Activated B cell treated with CpG ODN at 0.5 μM for 24 hours (primary cell): ENCODE measurements at places on chromosomes 3 and 15. TPM values are rescaled to one million over a fixed set of nuclear protein-coding genes. Genes with fewer than 3 reads are reported as not detected.

The EXD1 gene
- not detected in 2 replicates for total RNA-seq

The OSTN gene
- total RNA-seq: not detected in 2 replicates

The TIGIT gene
- 3.3 and 6.8 TPM in 2 replicates for total RNA-seq

The CAV3 gene
- total RNA-seq: not detected in 2 replicates

The LRRN1 gene
- total RNA-seq: 0.81 and 1.00 TPM in 2 replicates

The CYP1A1 gene
- 0.49 and 1.3 TPM in 2 replicates for total RNA-seq

The SECISBP2L gene
- 52.6 and 56.5 TPM in 2 replicates for total RNA-seq

The GOLGA6A gene
- total RNA-seq: not detected in 2 replicates

The RPP14 gene
- total RNA-seq: 17.5 and 17.7 TPM in 2 replicates

The OIP5 gene
- total RNA-seq: 0.62 and 1.4 TPM in 2 replicates

The AP4E1 gene
- 11.1 and 13.4 TPM in 2 replicates for total RNA-seq

The ANKRD34C gene
- total RNA-seq: not detected in 2 replicates

The TIMP4 gene
- total RNA-seq: not detected in 2 replicates

The CLEC3B gene
- not detected in 2 replicates for total RNA-seq

The SEC61A1 gene
- 83.2 and 84.0 TPM in 2 replicates for total RNA-seq

The PRSS50 gene
- total RNA-seq: not detected in 2 replicates

The SLC6A11 gene
- total RNA-seq: not detected in 2 replicates

The DGKG gene
- total RNA-seq: 3.9 and 4.2 TPM in 2 replicates

The TICRR gene
- total RNA-seq: 0.69 TPM in 2 replicates

The SI gene
- total RNA-seq: not detected in 2 replicates

The ITIH3 gene
- total RNA-seq: not detected in 2 replicates

The P2RY1 gene
- 0.20 TPM in 2 replicates for total RNA-seq

The BCHE gene
- not detected in 2 replicates for total RNA-seq

The EEFSEC gene
- 20.0 and 21.3 TPM in 2 replicates for total RNA-seq

The PPM1L gene
- 5.8 and 6.6 TPM in 2 replicates for total RNA-seq

The CPN2 gene
- not detected in 2 replicates for total RNA-seq

The DOCK3 gene
- 0.04 and 0.07 TPM in 2 replicates for total RNA-seq

The GOLGA8S gene
- total RNA-seq: 0.09 and 0.10 TPM in 2 replicates

The CNTN6 gene
- not detected in 2 replicates for total RNA-seq

The KLHL6 gene
- 34.6 and 41.7 TPM in 2 replicates for total RNA-seq

The MNS1 gene
- total RNA-seq: 0.62 and 0.66 TPM in 2 replicates

The FOXB1 gene
- not detected in 2 replicates for total RNA-seq

The NCK1 gene
- total RNA-seq: 29.7 and 30.8 TPM in 2 replicates

The ASB14 gene
- not detected in 2 replicates for total RNA-seq

The GALNT15 gene
- total RNA-seq: not detected in 2 replicates

The TM4SF1 gene
- total RNA-seq: not detected in 2 replicates

The C3orf22 gene
- total RNA-seq: not detected in 2 replicates

The CACNA1D gene
- 1.9 and 2.0 TPM in 2 replicates for total RNA-seq

The FAM107A gene
- not detected in 2 replicates for total RNA-seq

The SCAMP2 gene
- 112 and 129 TPM in 2 replicates for total RNA-seq

The CSPG5 gene
- total RNA-seq: 0.09 and 0.20 TPM in 2 replicates

The LRRC31 gene
- not detected in 2 replicates for total RNA-seq

The NR1I2 gene
- total RNA-seq: 1.1 and 1.2 TPM in 2 replicates

The FAM240A gene
- not detected in 2 replicates for total RNA-seq

The PLSCR2 gene
- not detected in 2 replicates for total RNA-seq

The SV2B gene
- not detected in 2 replicates for total RNA-seq

The CLDN16 gene
- not detected in 2 replicates for total RNA-seq

The CDHR4 gene
- total RNA-seq: not detected in 2 replicates

The ZNF80 gene
- 0.53 and 0.66 TPM in 2 replicates for total RNA-seq

The SERPINI2 gene
- total RNA-seq: not detected in 2 replicates

The SH3GL3 gene
- not detected in 2 replicates for total RNA-seq

The SNRPN gene
- 48.6 and 49.3 TPM in 2 replicates for total RNA-seq

The POC1A gene
- total RNA-seq: 2.3 and 2.4 TPM in 2 replicates

The PML gene
- total RNA-seq: 58.1 and 62.4 TPM in 2 replicates

The FANCI gene
- total RNA-seq: 13.8 and 16.6 TPM in 2 replicates

The CLDN18 gene
- not detected in 2 replicates for total RNA-seq

The TASOR gene
- total RNA-seq: 66.0 and 79.7 TPM in 2 replicates

The MYEF2 gene
- 19.7 and 23.1 TPM in 2 replicates for total RNA-seq
